ENCODE measurements at places on chromosomes 16 and 17.

DNA sequence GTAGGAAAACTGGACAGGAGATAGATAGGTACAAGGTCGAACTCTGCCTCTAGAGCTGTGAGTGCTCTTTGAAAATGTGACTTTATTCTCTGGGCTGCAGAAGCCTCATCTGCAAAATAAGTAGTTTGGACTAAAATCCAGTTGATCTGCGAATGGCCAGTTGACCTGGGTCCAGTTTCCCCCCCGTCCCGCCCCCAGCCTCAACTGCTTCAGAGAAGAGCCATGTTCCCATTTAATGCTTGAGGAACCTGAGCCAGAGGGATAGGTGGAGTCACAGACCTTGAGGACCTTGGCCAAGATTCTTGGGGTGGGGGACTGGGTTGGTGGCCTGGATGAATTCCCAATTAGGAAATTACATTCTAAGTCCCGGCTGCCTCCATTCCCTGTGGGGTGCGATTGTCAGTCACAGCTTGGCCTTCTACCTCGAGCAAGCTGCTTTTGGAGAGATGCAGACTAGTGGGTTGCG, 14.1 kb downstream of the TBX2 start:
- DNase-seq, result no peak

GRCh38 chr16:21226749-21227148, 6.8 kb upstream of the ANKS4B start:
- DNase-seq, result no peak

DNA sequence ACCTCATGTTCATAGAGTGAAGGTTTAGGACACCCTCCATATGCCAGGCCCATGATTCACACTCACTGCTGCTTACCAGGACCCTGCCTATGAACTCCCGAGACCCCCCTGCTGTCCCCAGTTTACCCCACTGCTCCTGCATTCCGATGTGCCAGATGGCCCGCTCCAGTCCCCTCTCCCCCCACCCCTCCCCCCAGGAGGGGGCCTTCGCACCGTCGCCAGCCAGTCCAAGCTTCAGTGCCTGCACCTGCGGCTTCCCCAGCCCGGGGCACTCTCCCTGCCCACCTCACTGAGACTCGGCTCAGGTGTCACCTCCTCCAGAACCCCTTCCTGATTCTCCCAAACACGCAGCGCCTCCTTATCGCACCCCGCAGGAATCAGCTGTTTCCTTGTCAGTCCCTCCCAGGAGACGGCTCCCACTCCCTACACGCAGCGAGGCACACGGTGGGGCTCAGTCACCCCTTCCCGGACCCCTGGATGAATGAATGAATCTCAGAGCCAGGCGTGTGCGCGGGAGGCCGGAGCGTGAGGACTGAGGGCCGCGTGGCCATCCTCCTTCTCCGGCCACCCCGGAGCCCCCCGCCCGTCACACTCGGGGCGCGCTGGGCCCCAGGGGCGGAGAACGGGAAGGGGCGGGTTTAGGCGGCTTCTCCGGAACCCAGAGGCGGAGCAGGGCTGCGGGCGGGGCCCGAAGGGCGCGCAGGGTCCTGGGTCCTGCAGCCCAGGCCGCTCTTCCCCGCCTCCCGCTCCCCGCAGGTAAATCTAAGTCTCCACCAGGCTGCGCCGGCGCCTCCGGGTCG, 1.6 kb downstream of the MYO1C start:
- DNase-seq, result peak; percentile 27

DNA sequence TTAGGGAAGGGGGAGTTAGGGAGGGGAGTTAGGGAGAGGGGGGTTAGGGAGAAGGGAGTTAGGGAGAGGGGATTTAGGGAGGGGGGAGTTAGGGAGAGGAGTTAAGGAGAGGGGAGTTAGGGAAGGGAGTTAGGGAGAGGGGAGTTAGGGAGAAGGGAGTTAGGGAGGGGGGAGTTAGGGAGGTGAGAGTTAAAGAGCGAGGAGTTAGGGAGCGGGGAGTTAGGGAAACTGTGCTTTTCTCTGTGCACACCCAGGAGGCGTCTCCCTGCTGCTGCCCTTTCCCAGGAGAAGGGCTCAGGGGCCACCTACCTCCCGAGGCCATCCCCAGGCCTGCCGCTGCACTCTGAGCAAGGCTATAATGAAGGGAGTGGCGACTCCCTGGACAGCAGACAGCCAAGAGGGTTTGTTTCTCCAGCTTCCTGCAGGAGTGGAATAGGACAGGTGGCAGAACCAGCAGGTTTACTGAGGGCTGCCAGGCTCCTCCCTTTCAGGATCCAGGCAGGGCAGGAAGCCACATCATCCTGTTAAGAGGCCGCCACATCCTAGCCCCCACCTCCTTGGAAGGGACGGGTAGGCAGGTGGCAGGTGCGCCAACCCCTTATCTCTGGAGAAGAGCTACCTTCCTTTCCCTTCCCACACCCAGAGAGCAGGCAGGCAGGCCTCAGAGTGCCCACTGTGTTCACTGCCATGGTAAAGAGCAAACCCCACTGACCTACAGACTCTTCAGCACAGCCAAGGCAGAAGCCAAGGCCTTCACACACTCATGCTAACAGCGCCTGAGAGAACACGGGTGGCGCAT, 4.3 kb downstream of the CANT1 start:
- DNase-seq, result peak; percentile 87

GRCh38 chr17:13476720-13477119, 125.0 kb downstream of the HS3ST3A1 start:
- no peak for DNase-seq

- DNase-seq, result peak; percentile 93
Measured at GRCh38 chr17:4045487-4045886, 81.2 kb upstream of the ATP2A3 start.

DNA sequence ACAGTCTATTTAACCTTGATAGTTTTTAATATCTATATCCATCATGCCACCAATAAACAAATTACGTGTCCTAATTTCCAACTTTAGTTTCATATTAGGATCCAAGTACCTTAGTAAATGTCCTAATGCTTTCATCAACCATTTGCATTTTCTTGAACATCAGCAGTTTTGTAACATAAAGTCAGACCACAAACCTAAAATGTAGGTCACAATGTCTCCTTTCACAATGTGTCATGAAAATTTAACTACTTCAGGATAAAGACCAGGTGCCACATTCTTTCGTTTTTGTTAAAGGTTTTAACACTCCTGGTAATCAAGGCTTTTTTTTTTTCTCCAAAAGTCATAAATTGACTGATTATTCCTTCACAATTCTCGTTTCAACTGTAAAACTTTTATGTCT, 310.7 kb upstream of the PMFBP1 start:
- no peak for DNase-seq

GRCh38 chr16:5928476-5929065, 831.0 kb upstream of the EEF2KMT start:
- no peak for DNase-seq

- DNase-seq, result no peak
Measured at GRCh38 chr16:29789775-29790182, 772 bp upstream of the KIF22 start.

- no peak for DNase-seq
Measured at GRCh38 chr16:66480265-66481080, 53.4 kb downstream of the BEAN1 start.

DNA sequence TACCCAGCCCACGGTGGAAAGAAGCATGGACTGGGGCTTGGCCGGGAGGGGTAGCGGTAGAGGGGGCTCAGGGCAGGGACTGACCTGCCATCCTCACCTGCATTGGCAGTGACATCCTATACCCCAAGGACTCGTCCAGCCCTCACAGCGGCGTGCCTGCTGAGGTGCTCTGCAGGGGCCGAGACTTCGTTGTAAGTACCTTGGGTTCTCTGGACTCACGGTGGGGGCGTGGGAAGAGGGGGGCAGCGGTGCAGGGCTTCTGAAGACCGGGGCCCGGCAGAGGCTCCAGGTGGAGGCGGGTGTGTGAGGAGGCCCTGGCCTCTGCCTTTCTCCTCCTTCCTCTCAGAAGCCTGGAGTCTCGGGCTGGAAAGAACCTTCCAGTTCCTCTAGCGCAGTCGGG, 25.5 kb downstream of the POLR3E start:
- no peak for DNase-seq

DNA sequence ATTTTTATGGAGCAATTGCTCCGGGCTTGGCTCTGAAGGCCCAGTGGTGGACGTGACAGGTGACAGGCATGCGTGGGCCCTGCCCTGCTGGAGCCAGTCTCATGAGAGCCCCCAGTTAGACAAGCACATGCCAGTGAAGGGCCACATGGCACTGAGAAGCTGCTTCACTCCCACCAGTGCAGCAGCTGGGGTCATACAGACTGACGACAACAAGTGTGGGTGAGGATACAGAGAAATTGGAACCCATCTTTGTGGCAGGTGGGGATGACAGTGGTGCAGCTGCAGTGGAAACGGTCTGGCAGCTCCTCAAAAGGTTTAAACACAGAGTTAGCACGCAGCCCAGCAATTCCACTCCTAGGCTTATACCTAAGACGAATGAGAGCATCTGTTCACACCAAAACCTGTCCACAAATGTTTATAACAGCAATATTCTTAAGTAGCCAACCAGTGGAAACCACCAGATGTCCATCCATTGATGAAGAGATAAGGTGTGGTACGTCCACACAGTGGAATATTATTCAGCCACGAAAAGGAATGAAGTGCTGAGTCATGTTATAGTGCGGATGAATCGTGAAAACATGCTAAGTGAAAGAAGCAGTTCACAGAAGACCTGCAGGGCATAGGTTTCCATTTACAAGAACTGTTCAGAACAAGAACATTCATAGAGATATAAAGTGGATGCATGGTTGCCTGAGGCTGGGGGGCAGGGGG, 12.5 kb upstream of the CIBAR2 start:
- no peak for DNase-seq

GRCh38 chr17:82287868-82288801, 14.6 kb upstream of the CSNK1D start:
- DNase-seq, result no peak

DNA sequence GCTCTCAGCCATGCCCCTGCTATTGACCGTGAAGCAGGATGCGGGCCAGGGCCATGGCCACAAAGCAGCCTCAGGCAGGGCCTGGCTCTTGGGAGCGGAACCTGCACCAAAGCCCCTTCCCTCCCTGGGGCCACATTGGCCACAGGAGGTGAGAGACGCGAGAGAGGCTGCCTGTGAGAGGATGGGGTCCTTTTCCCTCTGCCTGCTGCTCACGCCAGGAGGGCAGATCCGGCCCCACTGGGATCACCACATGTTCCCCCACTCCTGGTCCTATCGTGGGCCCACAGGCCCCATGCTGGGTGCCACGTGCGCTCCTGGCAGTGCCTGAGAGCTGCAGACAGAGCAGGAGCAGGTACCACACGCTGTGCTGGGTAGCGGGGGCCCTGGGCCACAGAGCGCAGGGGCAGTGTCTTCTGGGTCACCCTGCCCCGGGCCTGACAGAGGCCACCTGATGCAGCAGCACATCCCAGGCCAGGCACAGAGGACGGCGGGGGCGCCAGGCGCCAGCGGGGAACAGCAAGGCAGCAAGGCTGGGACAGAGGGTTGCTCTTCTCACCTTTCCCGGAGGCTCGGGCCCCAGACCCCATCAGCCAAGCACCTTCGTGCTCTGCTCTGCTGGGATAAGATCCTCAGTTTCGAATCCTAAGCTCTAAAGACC, 9.2 kb upstream of the NUDT16L1 start:
- no peak for DNase-seq

DNA sequence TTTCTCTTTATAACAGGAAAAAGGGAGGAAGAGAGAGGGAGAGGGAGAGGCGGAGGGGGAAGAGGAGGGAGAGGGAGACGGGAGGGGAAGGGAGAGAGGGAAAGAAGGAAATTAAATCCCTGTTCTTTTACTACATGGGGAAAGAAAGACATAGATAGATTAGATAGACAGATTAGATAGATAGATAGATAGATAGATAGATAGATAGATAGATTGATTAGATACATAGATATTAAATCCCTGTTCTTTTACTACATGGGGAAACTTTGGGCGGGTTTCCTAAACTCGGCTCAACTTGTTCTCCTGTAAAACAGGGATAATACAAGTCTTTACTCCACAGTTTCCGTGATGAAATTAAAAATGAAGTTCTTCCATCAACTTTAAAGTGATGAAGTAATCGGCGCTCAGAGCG, 661 bp downstream of the RFWD3 start:
- DNase-seq, result no peak

DNA sequence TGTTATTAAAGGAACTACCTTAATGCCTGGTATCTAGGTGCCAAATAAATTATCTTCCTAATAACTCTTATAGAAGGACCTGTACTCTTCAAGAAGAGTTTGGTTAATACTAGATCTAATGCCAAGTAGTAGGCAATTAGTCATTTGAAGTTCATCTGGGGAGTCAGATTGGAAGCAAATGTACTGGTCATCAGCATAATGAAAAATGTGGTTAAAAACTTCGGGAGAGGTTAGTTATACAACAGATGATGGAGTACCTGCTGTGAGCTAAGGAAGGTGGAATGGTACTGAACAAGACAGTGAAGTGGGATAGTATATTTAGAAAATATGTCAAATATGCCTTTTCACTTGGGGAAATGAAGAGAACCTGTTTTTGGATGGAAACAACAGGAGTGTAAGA, 49.2 kb downstream of the TNRC6A start:
- no peak for DNase-seq

DNA sequence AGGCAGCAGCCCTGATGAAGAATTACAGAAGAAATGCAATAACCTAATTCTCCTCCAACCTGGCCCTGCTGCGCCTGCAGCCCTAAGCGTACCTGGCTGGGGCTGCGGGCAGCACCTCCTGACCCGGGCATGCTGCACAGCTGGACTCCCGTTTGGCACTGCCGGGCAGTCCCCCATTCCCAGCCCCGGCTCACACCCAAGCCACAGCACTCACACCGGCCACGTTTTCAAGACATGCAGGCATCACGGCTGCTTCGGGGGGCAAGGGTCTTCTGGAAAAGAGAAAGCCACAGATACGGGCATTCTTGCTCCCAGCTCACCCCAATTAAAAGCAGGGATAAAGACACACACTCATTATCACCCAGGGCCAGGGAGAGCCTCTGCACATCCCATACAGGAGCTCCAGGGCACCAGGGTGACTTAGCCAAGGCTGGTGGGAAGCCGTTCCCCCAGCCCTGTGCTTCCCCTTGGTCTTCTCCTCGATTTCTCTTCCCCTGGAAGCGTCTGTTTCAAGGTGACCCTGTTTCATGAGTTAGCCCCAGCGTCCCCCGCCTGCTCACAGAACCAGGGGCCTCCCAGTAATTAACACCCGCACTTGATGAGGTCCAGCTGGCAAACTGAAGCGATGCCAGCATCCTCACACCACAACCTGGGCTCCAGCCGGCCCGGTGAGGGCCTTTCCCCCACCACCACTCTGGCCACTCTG, 216.7 kb downstream of the C16orf78 start:
- DNase-seq, result no peak

DNA sequence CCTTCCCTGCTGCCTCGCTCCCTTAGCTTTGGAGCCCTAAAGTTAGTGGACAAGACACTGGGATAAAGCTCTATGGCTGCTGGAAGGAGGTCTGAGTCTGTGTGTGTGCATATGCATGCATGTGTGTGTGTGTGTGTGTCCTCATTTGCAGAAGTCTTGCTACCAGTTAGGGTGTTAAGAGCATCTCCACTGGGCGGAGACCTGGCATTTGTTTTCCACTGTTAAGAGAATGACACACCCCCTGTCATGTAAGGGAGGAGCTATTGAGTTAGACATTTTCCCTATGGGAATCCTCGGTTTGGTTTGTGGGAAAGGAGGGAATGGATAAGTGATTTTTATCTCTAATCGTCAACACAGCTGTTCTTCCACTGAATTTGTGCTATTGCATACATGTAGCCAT, 24.8 kb upstream of the ARHGAP23 start:
- DNase-seq, result no peak
